ENCODE measurements at places on chromosomes 12 and 14.

- DNase-seq, result no peak
Observed at GRCh38 chr14:22073801-22074200, 400.2 kb upstream of the OR4E1 start.

DNA sequence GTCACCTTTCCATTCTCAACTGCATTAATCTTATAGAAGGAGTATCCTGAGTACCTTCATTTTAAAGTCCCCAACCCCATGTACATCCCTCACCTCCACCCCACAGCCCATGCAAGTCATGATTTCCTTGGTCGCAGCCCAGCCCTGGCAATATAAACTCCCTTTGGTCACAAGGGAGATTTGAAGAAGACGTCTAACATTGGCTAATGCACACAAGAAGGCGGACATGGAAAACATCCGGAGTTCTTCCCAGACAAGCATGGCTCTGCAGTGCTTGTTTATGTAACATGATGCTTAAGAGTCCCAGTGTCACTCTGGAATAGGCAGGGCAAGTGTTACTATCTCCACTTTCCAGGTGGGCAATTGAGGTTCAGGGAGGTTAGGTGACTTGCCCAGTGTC lies 277.6 kb downstream of the DPF3 start:
- DNase-seq, result no peak

DNA sequence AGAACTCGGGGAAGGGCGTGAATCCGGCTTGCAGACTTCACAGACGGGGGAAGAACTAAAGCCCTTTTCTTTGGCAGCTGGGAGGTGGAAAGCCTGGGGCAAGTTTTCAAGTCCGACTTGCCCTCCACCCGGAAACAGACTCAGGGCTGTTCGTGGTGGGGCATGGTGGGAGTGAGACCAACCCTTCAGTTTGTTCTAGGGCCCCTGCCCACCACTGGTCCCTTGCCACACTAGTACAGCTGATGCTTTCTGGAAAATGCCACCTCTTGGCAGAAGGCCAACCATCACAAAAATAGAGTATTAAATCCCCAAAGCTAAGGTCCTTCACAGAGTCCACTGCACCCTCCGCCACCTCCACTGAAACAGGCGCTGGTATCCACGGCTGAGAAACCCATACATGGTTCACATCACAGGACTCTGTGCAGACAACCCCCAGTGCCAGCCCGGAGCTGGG lies 50.4 kb upstream of the DDX11 start:
- DNase-seq, result no peak

DNA sequence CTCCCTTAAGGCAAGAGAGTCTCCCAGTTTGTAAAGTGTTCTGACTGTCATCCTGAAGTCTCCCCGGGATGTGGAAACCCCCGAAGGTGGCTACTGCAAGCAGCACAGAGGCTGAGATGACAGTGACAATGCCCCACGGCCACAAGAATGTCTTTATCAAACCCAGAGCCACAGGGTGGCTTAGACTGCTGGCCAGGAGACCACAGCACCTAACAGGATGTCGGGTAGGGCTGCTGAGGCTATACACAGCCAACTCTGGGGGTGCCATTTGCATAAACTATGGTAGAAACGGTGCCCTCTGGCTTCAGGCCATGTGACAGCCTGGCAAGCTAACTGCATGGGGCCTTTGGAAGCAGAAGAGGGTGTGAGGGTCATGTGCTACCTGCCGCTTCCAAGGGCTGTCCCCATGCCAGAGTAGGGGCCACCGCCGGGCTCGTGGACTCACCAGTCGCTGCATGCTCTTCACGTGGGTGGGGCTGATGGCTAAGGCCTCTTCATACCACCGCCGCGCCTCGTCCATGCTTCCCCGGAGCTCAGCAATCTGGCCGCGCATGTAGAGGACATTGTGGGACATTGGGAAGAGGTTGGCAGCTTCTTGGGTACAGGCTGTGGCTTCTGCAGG lies 180.9 kb downstream of the CALM1 start:
- DNase-seq, result no peak

DNA sequence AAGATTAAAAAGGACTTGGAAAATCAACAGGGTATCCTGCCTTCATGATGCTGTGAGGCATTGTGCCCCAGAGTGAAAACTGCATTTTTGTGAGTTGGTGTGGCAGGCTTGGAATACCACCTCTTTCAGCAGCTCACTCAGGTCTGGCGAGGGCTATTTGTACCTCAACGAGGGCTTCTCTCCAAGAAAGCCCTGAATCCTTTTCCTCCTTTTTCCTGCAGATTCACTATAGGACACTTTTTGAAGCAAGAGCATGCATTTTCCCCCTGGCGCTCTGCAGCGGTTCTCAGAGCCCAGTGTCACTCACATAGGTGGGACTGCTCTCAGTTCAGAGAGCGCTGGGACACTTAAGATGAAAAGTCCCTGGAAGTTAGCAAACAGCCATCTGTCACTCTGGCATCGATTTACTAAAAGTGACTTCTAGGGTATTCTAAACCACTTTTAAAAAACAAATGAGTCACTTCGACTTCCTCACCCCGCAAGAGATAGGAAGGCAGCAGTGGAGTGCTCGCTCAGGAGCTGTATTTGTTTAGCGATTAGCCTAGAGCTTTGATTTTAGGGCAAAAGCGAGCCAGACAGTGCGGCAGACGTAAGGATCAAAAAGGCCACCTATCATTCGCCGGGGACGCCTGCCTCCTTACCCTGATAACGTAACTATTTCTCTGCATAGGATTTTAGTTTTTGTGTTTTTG lies 782 bp upstream of the LGR5 start:
- no peak for DNase-seq

DNA sequence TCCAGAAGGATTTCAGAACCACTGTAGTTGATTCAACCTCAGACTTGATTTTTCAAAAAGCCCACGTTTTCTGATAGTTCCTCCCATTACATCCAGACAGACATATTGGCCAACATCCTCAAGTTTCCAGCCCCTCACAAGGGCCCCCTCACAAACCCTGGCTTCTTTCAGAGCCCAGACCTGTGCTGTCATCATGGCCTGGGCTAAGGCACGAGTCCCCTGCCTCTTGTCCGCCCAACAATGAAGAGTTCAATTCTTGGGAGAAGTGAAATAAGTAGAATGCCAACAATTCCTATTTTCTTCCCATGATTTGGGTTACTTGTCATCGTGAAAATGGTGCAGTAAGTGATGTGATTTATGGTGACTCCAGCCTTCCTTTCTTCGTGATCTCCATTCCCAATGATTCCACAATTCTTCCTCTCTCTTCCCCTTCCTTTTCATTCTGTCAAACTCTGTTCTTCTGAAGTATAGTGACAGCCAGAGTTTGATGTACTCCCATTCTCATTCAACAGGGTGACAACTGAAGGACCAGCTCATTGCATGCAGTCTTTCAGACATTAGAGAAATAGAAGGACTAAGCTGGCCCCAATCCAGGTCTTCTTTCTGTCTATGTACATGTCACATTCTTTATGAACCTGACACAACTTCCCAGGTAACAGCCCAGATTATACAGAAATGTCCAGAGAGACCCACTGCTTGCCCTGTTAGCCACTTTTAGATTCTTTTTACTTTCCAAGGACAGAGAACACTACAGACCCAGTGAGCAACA lies 29.2 kb downstream of the SPTB start:
- DNase-seq, result no peak

GRCh38 chr14:106269451-106270204 lies 743.2 kb downstream of the TMEM121 start:
- DNase-seq, result no peak

DNA sequence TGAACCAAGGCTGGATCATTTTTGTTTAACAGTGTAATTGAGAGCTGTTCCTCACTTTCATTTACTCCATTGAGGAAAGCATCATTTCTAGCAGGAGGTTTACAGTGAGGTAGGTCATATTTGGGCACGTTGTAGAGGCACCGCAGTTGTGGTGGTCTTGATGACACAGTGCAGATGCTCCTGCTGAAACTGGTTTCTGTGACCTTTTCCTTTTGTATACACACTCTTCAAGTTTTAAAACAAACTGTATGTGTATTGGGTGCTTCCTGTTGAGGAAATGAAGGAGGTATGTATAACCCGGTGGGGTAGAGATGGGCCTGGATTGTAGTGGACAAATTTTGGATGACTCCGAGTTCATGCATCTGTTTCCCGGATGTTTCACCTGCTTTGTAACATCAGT lies 456.3 kb upstream of the RGS6 start:
- no peak for DNase-seq

- no peak for DNase-seq
Observed at GRCh38 chr12:12491606-12492005, 71.1 kb downstream of the DUSP16 start.

- no peak for DNase-seq
Observed at GRCh38 chr12:33438025-33438772, 1.4 kb downstream of the SYT10 start.

DNA sequence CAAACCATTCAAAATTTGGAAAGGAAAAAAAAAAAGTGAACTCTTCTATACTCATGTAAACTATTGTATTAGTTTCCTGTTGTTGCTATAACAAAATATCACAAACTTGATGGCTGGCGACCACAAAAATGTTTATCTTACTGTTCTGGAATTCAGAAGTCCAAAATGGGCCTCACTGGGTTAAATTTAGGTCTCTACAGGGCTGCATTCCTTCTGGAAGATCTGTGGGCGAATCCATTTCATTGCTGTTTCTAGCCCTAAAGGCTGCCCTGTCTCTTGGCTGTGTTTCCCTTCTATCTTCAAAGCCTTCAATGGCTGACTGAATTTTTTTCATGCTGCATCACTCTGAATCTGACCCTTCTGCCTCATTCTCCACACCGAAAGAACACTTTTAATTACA lies 105.1 kb upstream of the NAV3 start:
- no peak for DNase-seq

DNA sequence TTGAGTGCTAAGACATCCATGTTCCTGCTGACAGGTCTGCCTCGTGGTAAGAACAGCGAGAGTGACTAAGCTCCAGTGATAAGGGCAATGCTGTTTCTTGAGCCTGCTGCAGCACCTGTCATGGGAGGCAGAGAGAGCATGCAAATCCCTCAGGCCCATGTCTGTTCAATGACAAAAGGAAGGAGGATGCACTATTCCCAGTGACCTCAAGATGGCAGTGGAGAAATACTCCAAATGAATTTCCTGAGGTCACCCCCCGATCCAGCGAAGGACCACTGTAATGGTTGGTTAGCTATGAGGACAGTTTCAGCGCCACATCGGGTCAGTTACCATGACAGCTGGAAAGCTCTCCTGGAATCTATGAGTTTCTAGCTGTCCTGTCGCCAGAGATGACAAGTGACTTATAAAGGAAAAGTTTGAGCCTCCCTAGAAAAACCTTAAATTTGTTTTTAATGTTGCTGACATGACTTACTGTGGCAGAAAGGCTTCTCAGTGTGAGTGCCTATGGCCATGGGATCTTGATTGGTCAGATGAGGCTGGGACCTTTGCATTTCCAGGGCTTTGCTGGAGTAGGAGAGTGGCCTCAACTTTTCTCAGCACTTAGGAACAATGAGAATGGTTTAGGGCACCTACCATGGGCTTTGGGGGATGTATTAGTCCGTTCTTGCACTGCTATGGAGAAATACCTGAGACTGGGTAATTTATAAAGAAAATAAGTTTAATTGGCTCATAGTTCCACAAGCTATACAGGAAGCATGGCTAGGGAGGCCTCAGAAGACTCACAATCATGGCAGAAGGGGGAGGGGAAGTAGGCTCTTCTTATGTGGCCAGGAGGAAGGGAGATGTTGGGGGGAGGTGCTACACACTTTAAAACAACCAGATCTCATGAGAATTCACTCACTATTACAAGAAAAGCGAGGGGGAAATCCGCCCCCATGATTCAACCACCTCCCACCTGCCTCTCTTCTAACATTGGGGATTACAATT lies 88.0 kb upstream of the TMEM260 start:
- peak; percentile 78 for DNase-seq

DNA sequence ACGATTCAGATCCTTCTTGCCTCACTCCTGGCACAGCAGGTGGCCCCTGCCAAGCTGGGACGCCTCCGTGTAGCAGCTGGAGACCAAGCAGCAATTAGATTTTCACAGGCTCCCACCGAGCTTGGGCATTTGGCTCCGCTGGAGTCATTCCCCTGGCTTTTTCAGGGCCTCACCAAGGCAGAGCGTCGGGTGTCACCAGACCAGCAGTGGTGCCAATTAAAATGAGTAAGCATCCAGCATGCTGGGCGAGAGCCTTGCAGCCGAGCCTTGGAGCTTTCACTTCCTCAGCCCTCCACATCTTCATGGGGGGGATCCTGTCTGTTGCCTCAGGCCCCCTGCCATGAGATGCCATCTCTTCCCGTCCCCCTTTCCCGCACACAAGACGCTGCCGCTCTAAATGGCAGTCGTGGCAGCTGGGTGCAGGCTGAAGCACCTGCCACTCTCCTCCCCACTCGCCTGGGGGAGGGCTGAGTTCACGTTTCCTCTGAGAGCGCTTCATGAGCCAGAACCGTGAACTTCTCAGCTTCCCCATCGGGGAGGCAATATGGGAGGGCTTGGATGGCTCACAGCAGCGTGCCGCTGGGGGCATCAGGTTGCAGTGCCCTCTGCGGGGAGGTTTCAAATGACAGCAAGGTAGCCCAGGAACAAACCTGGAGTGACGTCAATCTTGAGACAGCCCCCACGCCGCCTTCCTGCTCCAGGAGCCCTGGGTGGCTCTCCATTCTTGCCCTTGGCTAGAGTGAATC lies 11.7 kb downstream of the TPCN1 start:
- DNase-seq, result peak; percentile 79

GRCh38 chr14:51716610-51717009 lies 64.9 kb downstream of the FRMD6 start:
- no peak for DNase-seq

DNA sequence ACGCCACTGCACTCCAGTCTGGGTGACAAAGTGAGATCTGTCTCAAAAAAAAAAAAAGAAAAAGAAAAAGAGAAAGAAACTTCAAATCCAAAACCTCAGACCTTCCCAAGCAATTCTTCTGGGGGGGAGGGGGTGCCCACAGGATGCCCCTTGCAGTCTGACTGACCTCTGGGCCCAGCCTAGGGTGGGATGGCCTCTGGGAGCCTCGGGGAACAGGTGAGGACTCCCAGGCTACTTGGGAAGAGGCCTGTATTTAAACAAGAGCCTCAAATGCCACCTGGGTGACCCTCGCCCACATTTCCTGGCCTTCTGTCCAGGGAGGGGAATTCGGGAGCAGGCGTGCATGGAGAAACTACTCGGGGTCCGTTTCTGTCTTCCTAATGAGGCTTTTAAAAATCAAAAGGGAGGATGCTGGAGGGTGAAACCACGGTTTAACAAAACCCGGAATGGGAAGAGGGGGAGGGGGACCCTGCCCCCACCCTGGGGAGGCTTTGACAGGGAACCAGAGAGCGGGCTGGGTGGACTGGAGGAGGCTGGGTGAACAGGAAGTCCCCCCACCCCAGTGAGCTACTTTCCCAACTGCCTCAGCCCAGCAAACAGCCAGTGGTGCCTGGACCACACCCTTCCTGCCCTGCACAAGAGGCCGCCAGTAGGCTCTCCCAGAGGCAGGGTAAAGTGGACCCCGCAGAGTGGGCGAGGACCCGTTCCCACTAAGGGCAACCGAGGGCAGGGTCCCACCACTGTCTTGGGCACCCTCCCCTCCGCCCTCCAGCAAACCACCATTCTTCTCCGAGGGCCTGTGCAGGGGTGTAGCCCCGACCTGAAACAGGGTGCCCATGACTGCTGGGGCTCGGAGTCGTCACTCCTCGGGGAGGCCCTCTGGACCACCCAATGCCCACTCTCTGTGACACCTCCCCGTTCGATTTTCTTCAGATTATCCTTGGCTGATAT lies 1.5 kb upstream of the FBRSL1 start:
- no peak for DNase-seq

Measured in NAMALWA (cell line).